ENCODE measurements at places on chromosomes 3 and 15.

DNA sequence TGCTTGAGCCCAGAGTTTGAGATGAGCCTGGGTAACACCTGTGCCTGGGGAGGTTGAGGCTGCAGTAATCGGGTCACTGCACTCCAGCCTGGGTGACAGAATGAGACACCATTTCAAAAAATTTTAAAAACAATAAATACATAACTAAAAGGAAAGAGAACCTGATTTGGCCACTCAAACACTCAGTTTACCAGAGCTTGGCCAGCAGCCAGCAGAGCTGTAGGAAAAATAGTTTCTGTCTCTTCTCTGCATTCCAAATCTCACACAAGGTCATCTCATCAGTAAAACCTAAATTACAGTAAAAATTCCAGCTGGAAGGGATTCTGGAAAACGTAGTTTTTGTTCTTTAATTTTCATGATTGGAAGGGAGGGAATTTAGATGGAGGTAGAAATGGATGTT lies 7.8 kb upstream of the PPM1L start:
- no peak for DNase-seq

GRCh38 chr15:52421029-52421428 lies 107.7 kb downstream of the MYO5A start:
- no peak for DNase-seq

GRCh38 chr3:32216172-32216783 lies 22.2 kb upstream of the CMTM8 start:
- no peak for DNase-seq

GRCh38 chr15:67524235-67524634 lies 3.3 kb downstream of the C15orf61 start:
- no peak for DNase-seq

- DNase-seq: no peak
Observed at GRCh38 chr15:49923671-49924070, 195.4 kb downstream of the ATP8B4 start.

GRCh38 chr15:99961011-99961441 lies 227.8 kb upstream of the LYSMD4 start:
- no peak for DNase-seq

DNA sequence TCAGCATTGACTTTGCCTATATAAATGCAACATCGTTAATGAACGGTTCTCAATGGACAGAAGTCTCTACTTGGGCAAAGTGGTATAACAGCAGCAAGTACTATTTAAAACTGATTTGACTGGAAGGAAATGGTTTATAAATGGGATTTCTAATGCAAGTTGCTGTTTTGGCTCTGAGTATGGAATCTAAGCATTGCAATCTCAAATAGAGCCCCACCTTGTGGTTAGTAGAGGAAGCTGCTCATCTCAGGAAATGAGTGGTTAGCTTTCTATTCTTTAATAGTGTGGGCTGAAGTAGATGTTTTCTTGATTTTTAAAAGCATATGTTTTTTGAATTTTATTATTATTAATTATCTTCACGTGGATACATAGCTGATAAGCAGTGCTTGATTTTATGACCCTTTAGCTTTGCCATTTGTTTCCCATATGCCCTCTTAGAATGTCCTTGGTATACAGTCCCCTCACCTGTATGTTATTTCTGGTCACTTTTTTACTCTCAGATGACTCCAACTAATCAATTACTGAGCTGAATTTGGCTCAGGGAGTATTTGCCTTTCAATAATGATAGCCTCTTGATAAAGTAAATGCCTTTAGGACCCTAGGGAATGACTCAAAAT lies 67.1 kb downstream of the OXSM start:
- DNase-seq: no peak

All from activated CD4-positive, alpha-beta T cell treated with anti-CD3 and anti-CD28 coated beads, Interleukin-2, amount 50 U/mL, for 24 hours (primary cell).